PC-3 (cell line): ENCODE measurements at places on chromosomes 3 and 15. TPM values are rescaled to one million over a fixed set of nuclear protein-coding genes. Genes with fewer than 3 reads are reported as not detected.

DNA sequence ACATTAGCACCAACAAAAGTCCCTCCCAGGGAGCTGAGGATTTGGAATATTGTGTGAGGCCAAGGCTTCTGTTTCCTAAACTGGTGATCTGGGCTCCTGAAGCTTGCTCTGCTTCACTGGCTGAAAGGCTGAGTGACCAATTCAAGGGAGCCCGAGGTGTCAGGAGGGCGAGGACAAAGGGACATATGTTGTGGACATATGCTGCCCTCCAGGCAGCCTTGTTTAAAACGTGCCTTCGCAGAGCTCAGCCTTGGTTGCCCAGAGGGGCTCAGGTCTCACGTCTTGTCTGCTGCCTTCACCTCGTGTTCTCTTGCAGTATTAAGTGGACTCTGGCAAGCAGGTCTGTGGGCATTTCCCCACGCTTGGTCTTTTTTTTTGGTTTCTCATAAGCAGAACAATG is 7.0 kb downstream of the SLCO3A1 start:
- DNase-seq = no peak
- no peaks in the 10 kb centered on the region for H3K36me3 ChIP-seq
- peaks cover 25% of the 10 kb centered on the region for H3K27me3 ChIP-seq
- peaks cover under 1% of the 10 kb centered on the region; the same call in 1 of the 2 replicates for H3K4me1 ChIP-seq
- H3K27ac ChIP-seq = no peak overlapping the region
- no peak overlapping the region for H3K4me3 ChIP-seq

- no peak overlapping the region for H3K27ac ChIP-seq
- H3K4me1 ChIP-seq = no peaks in the 10 kb centered on the region
- H3K36me3 ChIP-seq = no peaks in the 10 kb centered on the region
- no peak for DNase-seq
- H3K27me3 ChIP-seq = no peaks in the 10 kb centered on the region
- H3K4me3 ChIP-seq = no peak overlapping the region
Measured at GRCh38 chr3:81998139-81998755, 236.8 kb upstream of the GBE1 start.

DNA sequence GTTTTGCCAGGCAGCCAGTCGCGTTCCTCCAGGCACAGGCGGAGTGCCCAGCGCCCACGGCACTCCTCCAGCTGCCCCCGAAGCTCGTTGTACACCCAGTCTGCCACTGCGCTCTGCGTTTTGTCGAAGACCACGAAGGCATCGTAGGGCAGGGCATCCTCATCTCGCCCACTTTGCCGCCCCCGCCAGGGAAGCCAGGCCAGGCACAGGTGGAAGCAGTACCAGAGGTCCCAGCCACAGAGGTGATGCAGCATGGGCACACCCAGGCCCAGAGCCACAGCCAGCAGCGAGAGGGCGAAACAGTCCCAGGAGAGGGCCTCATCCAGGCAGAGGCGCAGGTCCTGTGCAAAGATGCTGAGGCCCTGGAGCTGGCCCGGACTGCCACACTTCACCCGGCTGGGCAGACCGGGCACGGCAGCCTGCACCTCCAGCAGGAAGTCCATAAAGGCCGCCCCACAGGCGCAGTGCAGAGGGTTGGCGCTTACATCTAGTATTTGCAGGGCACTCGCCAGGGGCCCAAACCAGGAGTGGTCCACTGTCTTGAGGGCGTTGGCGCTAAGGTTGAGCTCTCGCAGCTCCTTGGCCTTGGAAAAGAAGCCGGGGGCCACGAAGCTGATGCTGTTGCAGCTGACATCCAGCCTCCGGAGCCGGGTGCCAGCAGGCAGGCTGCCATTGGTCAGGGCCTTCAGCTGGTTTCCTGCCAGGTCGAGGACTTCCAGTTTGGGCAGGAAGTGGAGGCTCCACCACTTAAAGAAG is 3.7 kb downstream of the TLR9 start:
- peaks cover 37% of the 10 kb centered on the region for H3K4me1 ChIP-seq
- no peak overlapping the region for H3K4me3 ChIP-seq
- H3K27ac ChIP-seq = no peak overlapping the region
- H3K27me3 ChIP-seq = no peaks in the 10 kb centered on the region

- no peaks in the 10 kb centered on the region for H3K27me3 ChIP-seq
- no peak overlapping the region for H3K27ac ChIP-seq
- H3K4me1 ChIP-seq = peaks cover 6% of the 10 kb centered on the region
- peaks cover 9% of the 10 kb centered on the region; the same call in 1 of the 2 replicates for H3K36me3 ChIP-seq
- no peak for DNase-seq
Measured at GRCh38 chr15:58703610-58704009, 45.9 kb downstream of the ADAM10 start.

DNA sequence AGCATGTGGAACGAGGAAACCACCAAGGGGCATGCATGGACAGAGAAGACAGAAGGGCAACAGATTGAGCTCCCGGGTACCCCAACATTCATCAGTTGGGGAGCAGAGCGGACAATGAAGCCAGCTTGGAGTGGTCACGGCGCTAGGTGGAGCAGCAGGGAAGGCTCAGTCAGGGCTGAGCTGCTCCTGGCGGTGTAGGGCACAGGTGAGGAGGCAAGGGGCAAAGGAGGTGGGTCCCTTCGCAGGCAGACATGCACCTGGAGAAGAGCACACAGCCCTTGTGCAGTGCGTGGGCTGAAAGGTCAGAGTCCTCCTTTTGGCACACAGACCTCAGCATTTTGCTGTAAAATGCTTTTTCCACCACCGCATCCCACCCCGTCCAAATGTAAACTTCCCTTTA is 90.0 kb upstream of the SLC6A6 start:
- no peak overlapping the region for H3K27ac ChIP-seq
- H3K4me1 ChIP-seq = no peaks in the 10 kb centered on the region
- H3K27me3 ChIP-seq = peaks cover 81% of the 10 kb centered on the region
- H3K36me3 ChIP-seq = no peaks in the 10 kb centered on the region
- H3K4me3 ChIP-seq = no peak overlapping the region
- DNase-seq = no peak

GRCh38 chr3:138180375-138181029 is 5.8 kb upstream of the DBR1 start:
- no peaks in the 10 kb centered on the region for H3K27me3 ChIP-seq
- peak; percentile 59 for DNase-seq
- H3K36me3 ChIP-seq = no peaks in the 10 kb centered on the region

DNA sequence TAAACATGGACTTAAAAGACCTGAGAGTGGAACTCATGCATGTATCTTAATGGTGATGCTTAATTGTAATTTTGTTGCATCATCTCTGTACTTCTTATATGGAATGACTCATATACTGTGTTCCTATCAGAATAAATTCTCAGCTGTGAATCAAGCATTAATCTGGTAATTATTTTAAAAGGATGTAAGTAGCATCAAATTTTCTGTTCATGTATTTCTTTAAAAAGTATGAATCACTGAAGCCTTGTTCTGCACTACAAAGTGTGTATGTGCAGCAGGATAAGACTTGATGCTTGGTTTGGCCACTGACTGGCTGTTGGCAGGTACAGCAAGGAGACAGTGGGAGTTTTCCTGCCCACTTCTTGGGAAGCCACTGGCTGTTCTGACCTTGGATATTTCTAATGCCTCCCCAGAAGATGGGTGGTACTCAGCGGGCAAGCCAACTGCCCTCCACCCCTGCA is 123.9 kb downstream of the ANO10 start:
- no peaks in the 10 kb centered on the region for H3K27me3 ChIP-seq
- H3K4me3 ChIP-seq = no peak overlapping the region
- H3K27ac ChIP-seq = 0 out of 2 replicates have a peak overlapping the region, but pooled peaks have one; percentile 5
- H3K4me1 ChIP-seq = peaks cover 15% of the 10 kb centered on the region

GRCh38 chr3:111763968-111764367 is 95.1 kb upstream of the PHLDB2 start:
- H3K27me3 ChIP-seq = no peaks in the 10 kb centered on the region
- H3K36me3 ChIP-seq = no peaks in the 10 kb centered on the region
- DNase-seq = no peak
- peaks cover 61% of the 10 kb centered on the region for H3K4me1 ChIP-seq
- H3K27ac ChIP-seq = no peak overlapping the region

DNA sequence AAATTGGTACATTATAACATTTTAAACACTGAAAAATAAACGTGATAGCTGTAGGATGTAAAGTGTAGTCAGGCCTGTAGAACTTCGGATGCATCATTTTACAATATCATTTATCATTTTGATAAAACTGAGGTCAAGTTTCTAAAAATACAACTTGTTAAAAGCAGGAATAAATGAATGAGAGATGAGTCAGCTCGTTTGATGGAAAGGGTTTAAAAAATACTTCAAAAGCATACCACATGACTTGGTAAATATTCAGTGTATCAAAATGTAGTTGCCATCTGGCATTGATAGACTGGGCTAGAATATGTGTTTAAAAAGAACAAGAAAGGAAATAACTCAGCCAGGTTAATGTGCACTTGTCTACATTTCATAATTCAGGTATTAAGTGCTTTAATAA is 357.0 kb downstream of the TIGIT start:
- no peaks in the 10 kb centered on the region for H3K27me3 ChIP-seq
- H3K36me3 ChIP-seq = no peaks in the 10 kb centered on the region
- peak; percentile 31 for DNase-seq
- no peak overlapping the region for H3K4me3 ChIP-seq
- peaks cover 16% of the 10 kb centered on the region; the same call in 1 of the 2 replicates for H3K4me1 ChIP-seq

- peaks cover 16% of the 10 kb centered on the region; the same call in 1 of the 2 replicates for H3K4me1 ChIP-seq
- H3K27me3 ChIP-seq = no peaks in the 10 kb centered on the region
- no peak overlapping the region for H3K27ac ChIP-seq
- DNase-seq = no peak
Measured at GRCh38 chr3:15977598-15978232, 179.9 kb upstream of the ANKRD28 start.

DNA sequence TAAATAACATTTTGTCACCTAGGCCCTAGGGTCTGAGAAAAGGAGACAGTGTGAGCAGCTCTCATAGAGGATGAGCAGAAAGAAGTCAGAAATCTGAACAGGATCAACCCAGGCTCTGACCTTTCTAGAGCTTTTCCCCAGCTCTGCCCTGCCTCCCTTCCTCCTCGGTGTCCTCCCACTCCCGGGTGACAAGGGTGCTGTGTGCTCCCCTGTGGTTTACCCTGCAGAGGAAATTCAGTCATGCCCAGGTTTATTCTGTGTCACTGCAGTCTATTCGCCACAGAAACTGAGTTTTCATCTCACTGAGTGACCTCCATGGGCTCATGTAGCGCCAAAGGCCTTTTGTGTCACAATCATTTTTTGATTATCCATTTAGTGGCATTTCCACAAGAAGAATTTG is 76.6 kb downstream of the IL12A start:
- no peak overlapping the region for H3K4me3 ChIP-seq
- no peaks in the 10 kb centered on the region for H3K4me1 ChIP-seq
- no peaks in the 10 kb centered on the region for H3K36me3 ChIP-seq
- DNase-seq = no peak
- H3K27me3 ChIP-seq = 0 out of 2 replicates have a peak, but pooled peaks cover 3% of the 10 kb centered on the region

DNA sequence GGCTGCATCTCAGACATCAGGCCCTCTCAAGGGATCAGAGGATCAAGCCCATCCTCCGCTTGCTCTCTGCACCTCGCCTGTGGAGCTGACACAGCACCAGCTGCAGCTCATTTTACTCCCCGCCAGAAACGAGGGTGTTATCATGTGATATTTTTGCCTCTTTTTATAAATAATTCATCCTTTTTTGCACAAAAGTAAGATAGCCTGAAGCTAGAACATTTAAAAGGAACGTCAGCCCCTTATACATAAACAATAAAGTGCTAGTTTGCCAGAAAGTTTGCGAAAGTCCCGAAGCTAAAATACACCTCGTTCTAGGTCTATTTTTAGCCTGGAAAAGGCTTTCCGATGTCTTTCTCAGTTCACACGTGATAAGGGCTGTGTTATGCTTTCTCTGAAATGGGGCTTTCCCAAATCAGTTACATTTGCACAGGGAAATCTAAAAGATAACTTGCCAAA is 9.6 kb upstream of the FAM174B start:
- H3K27ac ChIP-seq = no peak overlapping the region
- no peak for DNase-seq
- no peaks in the 10 kb centered on the region for H3K36me3 ChIP-seq
- H3K27me3 ChIP-seq = no peaks in the 10 kb centered on the region

DNA sequence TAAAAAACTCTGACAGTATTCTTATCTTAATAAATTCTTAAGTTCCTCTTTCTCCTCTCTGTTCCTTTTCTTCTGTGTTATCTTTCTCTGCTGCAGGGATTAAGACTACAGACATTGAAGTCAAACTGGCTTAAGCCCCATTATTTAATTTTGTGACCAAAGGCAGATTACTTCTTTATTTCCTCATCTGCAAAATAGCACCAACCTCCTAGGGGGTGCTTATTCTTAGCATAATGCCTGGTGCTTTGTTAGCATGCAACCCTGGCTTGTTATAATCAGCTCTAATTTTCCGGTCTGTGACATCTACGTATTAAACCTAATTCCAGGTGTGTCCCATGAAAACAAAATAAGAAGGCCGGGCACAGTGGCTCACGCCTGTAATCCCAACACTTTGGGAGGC is 23.8 kb downstream of the SEMA6D start:
- no peak overlapping the region for H3K4me3 ChIP-seq
- no peak for DNase-seq
- H3K27ac ChIP-seq = no peak overlapping the region
- no peaks in the 10 kb centered on the region for H3K36me3 ChIP-seq

DNA sequence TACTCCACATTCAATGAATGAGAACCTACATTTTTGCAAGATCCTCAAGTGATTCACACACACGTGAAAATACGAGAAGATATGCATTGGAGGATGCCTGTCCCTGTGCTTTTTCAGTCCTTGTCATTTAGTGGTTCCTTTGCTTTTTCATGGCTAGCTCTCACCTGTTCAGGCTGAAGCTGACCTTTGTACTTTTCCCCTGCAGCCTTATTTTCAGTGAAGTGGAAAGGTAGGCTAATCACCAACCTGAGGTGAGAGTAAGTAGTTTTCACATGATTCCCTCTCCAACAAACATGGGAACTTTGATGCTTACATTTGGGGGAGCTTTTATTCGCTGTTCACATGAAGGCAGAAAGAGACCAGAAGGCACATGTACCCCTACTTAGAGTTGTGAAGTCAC is 8.3 kb downstream of the ITPR1 start:
- no peaks in the 10 kb centered on the region; the same call in 1 of the 2 replicates for H3K36me3 ChIP-seq
- H3K4me3 ChIP-seq = no peak overlapping the region
- no peaks in the 10 kb centered on the region for H3K4me1 ChIP-seq
- no peaks in the 10 kb centered on the region for H3K27me3 ChIP-seq

GRCh38 chr3:66404197-66404596 is 96.6 kb downstream of the LRIG1 start:
- no peaks in the 10 kb centered on the region for H3K36me3 ChIP-seq
- no peak overlapping the region for H3K4me3 ChIP-seq
- no peak for DNase-seq
- no peaks in the 10 kb centered on the region for H3K27me3 ChIP-seq
- no peak overlapping the region for H3K27ac ChIP-seq

DNA sequence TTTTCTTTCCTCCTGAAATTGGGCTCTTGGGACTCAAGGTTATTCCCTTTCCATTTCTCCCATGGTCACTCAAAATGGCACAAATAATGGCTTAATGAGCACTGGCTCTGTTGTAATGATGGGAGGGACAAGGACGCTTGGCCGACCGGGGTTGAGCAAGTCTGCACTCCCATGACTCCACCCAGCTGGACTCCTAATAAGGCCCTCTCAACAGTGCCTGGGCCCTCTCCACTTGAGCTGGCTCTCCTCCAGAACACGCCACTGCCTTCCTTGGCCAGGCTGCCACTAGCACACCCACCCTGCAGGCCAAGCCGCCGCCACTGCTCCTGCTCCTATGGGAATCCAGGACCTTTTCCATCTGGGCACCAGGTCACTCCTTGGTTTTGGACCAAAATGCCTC is 42.3 kb downstream of the ADCY5 start:
- H3K4me1 ChIP-seq = no peaks in the 10 kb centered on the region
- H3K27me3 ChIP-seq = peaks cover 29% of the 10 kb centered on the region
- H3K27ac ChIP-seq = no peak overlapping the region
- H3K36me3 ChIP-seq = no peaks in the 10 kb centered on the region
- no peak for DNase-seq

ZCWPW2 gene
- not detected in 2 replicates for total RNA-seq

MLF1 gene
- 11.9 and 15.6 TPM in 2 replicates for total RNA-seq

NANOGP8 gene
- not detected in 2 replicates for total RNA-seq

PTPN23 gene
- 22.3 and 28.7 TPM in 2 replicates for total RNA-seq

LDHAL6B gene
- total RNA-seq = not detected in 2 replicates

RPL29 gene
- total RNA-seq = 1,539 and 1,807 TPM in 2 replicates

HYAL3 gene
- total RNA-seq = 13.2 and 20.8 TPM in 2 replicates

ADPRH gene
- 4.7 and 5.6 TPM in 2 replicates for total RNA-seq
